Posterior cingulate gyrus (tissue), 11 donors: ENCODE measurements at places on chromosomes 3 and 15.

GRCh38 chr3:133069556-133070286 is 31.5 kb downstream of the TMEM108 start:
- no peak for DNase-seq

GRCh38 chr3:134563601-134564000 is 77.7 kb downstream of the CEP63 start:
- no peak for DNase-seq

DNA sequence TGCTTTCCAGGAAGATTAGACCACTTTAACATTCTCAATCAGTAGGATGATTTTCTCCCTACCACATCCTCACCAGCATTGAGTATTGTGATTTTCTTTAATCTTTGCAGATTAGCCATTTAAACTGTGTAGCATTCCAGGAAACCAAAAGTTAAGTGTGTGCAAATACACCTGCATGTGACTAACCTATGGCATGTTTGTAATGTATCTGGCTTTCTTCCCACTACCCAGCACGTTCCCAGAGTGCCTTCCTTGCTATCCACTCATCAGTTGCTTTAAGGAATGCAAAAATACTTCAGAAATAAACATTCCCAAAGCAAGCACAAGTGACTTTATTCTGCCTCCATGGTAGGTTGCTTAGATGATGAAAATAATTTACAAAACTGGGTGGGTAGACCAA is 74.2 kb downstream of the ATG7 start:
- no peak for DNase-seq

DNA sequence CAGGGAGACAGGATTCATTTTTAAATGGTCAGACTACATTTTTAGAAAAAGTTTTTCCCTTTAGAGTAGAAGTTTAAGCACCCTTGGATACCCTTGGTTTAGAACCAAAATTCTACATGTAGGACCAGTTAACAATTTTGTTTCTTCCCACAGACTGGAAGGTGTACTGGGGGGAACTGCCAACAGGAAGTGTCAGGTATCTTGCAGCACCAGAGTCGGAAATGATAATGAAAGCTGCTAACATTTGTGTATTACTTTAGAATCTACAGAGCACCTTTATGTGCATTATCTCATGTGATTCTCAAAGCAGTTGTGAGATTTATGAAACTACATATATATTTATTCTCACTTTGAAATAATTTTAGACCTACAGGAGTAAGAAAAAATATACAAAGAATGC is 21.5 kb downstream of the SPRED1 start:
- DNase-seq: no peak

DNA sequence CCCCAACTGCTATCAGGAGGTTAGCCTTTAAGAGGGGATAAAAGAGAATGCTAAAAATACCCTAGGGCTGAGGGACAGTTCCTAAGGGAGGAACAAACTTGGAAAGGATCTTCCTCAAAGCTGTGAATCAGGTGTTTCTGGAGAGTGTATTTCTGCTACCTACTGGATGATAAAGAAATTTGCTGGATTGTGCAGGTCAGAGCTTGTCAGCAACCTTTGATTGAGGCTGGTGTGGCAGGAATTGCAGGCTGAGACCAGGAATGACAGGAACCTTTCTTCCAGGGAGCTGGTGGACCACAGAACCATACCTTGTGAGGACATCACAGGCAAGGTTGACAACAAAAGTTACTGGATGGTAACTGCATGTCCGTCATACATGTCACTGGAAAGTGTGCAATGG is 14.6 kb upstream of the OR5K4 start:
- DNase-seq: no peak

- no peak for DNase-seq
Observed at GRCh38 chr15:90243943-90244639, 5.3 kb upstream of the TTLL13 start.

- DNase-seq: no peak
Observed at GRCh38 chr15:31058236-31058962, 43.1 kb downstream of the TRPM1 start.

- no peak for DNase-seq
Observed at GRCh38 chr3:66113542-66113941, 74.8 kb upstream of the MAGI1 start.

- DNase-seq: no peak
Observed at GRCh38 chr3:5255404-5256344, 68.2 kb downstream of the EDEM1 start.

DNA sequence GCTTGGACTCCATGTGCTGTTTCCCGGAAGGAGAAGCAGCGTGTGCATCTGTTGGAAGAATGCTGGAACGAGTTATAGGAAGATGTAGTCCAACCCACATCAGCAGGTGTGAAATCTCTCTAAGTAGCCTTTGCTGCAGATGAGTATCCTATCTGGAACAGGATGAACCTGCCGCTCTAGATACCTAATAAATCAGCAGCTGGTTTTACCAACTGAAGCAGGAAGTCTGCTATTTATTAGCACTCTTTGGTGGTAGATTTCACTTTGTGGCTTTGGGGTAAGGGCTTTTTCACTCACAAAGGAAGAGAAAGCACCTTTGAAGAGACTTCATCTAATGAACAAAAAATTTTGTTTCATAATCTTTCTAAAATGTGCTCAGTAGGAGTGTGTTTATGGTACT is 66.4 kb downstream of the DCUN1D1 start:
- no peak for DNase-seq

DNA sequence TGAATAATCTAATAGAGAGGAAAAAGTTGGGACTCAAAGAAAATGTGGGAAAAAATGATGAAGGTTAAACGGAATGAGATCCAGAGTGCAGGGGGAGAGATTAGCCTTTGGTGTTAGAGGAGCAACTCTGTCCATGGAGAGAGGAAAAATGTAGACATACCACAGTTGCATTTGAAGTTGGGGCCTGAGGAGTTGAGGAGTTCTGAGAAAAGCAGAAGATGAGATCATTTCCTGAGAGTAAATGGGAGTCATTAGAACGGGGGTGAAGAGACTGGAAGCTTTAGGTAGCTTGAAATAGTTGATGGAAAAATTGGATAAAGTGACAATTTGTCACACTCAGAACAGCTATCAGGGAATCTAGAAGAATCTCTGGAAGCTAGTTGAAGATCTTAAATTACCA is 7.3 kb downstream of the CCR5AS start:
- no peak for DNase-seq

- no peak for DNase-seq
Observed at GRCh38 chr3:86815880-86816279, 175.1 kb downstream of the VGLL3 start.

GRCh38 chr3:30135190-30135589 is 471.2 kb upstream of the TGFBR2 start:
- no peak for DNase-seq

GRCh38 chr15:40115670-40116093 is 7.0 kb upstream of the BMF start:
- no peak for DNase-seq

DNA sequence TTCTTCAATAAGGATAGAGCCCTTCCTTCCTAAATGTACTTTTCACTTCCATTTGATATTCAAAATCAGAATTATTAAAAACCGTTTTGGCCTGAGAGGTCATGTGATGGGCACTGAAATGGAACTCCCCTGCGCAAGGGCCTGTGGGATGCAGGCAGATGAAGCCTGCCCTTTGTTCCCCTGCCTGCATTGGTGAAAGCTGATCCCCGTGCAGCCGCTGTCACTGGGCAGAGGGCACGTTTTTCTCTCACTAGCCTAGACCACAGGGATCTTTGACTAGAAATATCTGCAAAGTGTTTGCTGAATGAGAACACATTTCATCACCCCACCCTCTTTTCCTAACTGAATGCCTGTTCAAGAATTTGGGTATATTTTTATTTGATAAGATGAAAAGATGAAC is 74.9 kb downstream of the TIPARP start:
- no peak for DNase-seq

DNA sequence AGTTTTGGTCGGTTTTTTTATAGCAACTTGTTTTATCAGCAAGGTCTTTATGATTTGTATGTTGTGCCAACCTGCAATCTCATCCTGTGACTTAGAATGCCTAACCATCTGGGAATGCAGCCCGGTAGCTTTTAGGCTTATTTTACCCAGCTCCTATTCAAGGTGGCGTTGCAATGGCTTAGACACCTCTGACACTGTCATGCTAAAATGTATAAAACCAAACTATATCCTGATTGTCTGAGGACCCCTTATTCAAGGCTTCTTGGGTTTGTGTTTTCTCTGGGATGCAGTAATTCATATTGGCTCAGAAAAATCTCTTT is 209.0 kb upstream of the ALCAM start:
- DNase-seq: no peak

DNA sequence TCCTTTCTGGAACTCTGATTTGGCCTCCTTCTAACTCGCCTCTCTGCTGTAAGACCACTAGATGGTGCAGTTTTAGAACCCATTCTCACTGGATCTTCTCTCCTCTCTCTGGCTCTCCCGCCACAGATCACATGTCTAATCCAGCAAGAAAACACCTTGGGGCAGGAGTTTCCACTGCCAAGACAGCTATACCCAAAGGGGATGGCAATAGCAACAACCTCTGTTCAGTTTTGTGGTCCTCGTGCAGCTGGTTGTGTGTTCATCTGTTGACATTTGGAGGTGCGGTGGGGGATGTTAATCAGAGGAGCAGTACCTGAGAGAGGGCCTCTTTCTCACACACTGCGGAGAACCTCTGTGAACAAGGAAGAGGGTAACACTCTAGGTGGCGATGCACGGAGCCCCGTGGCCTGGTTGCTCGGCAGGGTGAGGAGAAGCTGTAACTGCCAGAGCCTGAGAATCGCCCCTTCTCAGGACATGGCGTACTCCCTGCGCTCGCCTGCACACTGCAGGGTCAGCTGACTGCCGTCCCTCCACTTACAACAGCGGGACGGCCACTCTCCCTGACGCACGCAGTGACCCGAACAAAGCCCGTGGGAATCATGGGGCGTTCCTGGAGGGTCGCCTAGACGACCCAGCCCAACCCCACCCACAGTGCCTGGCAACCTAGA is at the start of gene TEX55:
Gene TEX55 (plus strand): TSS at position 666 of the 668 bp plus-strand sequence. CDS start 25 bp downstream, outside the sequence.
- no peak for DNase-seq

GRCh38 chr3:112974178-112974517 is 755 bp downstream of the CD200R1 start:
- DNase-seq: no peak

- DNase-seq: no peak
Observed at GRCh38 chr3:4491855-4492207, 1.3 kb upstream of the ITPR1 start.

GRCh38 chr3:58190291-58190690 is 20.5 kb downstream of the DNASE1L3 start:
- no peak for DNase-seq

- DNase-seq: no peak
Observed at GRCh38 chr3:192336286-192336685, 391.1 kb downstream of the FGF12 start.

DNA sequence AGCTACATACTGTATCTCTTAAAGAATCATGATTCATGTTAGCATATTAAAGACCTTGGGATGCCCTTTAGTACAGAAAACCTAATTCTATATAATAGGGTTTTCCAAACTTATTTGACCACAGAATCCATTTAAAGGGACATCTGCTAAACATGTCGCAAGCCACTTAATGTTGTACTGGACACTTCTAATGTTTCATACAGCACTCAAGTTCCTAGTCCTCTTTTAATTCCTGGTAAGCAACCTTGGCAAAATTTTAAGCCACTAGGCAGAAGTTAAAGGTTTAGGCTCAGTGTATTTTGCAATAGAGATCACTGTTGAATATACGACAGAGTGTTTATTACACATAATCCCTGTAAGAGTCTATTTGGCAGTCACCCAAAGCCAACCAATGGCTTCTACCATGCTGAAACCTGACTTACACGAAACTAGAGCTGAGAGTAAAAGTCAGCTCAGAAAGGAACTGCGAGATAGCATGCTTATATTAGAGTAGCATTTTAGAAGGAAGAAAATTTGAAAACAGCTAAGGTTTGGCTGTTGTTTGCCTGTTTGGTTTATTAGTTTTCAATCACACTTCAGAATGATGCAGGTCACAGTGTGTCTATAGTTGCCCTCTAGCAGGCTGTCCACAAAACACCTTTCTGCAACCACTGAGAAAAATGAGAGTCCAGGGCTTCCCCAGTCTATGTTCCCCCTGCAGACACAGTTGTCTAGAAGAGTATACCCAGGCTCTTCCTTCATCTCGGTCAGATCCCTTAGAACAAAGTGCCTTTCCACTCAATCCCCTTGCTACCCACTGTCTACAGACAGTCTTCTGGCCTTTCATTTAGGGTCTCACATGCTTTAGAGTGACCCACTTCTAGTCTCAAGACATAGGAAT is 104.4 kb downstream of the FMN1 start:
- DNase-seq: no peak

- DNase-seq: no peak
Observed at GRCh38 chr15:69780981-69781380, 316.7 kb downstream of the TLE3 start.

DNA sequence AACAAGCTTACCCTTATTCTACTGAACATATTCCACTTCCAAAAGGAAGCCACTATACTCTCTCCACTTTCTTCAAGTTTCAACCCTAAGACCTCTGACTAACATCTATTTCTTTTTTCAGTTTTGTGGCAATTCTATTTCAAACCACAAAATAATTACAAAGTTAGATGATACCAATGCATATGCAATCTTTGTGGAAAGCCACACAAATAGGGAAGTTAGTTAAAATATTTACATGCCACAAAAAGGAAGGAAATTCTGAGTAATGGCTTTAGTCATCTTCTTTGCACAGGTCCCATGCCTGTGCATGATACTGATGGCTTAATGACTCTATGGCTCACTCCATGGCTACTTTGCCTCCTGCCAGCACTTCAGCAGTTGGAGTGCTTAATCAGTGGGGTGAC is 57.0 kb upstream of the MCTP2 start:
- no peak for DNase-seq

DNA sequence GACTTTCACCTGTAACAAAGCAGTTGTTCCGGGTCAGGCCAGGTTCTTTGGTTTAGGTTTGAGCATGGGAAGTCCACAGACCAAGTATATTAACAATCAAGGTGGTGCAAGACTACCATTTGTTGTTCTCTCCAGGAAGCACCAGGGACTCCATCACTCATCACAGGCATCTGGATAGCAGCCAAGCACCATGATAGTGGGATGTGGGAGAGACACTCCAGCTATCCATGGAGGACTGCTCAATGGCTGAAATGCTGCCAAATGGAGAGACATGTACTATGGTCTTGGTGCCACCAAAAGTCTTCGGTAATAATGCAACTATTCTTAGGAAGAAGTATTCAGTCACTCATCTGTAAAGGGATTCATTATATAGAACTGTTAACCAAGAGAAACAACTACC is 143.0 kb downstream of the TNIK start:
- no peak for DNase-seq

GRCh38 chr3:55605443-55606236 is 118.5 kb upstream of the WNT5A start:
- DNase-seq: no peak

GRCh38 chr3:10234526-10235230 is 13.6 kb upstream of the TATDN2 start:
- no peak for DNase-seq

- no peak for DNase-seq
Observed at GRCh38 chr3:14147066-14147435, 22.2 kb downstream of the TMEM43 start.

DNA sequence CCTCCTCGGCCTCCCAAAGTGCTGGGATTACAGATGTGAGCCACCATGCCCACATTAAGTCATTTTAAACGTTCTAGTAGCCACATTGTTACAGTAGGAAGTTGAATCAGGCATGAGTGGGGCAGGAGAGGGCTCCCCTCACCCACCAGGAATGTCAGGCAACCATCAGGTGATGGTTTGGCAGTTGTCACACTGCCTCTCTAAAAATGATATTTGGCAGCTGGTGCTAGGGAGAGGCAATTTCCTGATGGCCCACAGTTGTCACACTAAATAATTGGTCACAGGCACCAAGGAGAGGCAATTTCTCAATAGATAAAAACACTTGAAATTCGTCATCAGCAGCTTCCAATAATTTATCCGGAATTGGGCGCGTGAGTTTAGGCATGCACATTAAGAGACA is 79.2 kb upstream of the ABHD2 start:
- DNase-seq: no peak

GRCh38 chr3:119084371-119085069 is 49.9 kb upstream of the IGSF11 start:
- no peak for DNase-seq
